ENCODE measurements at places on chromosomes 3 and 15.

DNA sequence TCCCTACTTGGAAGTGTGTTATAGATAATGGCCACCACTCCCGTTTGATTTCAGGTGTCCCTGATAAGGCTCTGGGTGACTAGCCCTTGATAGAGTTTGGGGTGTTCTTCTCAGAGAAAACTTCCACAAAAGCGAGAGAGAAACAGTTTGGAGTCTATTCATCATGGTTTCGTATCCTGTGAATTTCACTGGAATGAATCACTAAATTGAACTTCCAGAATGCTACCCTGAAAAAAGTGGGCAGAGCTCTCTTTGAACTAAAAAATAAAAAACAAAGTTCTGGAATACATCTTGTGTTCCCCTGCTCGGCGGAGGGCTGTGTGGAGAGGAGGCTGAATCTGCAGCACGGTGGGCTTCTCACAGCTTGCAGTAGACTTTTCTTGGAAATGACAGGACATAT, 52.8 kb upstream of the FAM98B start:
- no peak for DNase-seq

DNA sequence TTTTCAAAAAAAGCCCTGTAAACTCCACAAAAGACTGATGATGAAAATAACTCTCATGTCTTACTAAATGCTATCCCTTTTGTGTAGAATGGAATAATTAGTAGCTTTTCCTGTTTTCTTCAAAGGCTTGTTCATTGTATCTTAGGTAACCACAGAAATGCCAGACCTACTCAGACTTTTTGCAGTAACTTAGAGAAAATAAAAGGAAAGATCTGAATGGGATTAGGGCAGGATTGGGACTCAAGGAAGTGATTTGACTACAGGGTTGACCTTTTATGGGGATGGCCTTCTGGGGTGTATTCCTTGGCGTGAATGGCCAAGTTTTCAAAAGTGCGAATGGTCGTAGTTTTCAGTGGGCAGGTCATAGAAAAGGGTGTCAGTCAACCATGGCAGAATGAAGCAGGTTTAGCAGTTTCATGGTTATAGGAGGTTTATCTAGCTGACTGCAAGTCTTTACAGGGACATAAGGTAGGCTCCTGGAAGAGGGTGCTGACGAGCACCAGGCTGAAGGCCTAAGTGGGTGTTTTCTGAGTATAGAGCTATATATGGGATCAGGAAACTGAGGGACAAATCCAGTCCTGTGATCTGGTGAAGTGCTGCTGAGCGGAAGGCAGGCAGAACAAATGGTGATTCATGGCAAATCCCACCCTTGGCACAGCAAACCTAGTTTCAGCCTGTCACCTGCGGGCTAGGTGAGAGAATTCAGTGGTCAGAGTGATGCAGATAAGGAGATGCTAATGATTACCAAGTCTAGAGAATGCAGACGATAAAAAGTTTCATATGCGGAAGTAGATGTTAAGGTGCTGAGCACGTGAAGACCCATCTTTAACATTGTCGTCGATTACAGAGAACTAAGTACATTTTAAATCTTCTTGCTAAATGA, 46.4 kb downstream of the IL1RAP start:
- no peak for DNase-seq

DNA sequence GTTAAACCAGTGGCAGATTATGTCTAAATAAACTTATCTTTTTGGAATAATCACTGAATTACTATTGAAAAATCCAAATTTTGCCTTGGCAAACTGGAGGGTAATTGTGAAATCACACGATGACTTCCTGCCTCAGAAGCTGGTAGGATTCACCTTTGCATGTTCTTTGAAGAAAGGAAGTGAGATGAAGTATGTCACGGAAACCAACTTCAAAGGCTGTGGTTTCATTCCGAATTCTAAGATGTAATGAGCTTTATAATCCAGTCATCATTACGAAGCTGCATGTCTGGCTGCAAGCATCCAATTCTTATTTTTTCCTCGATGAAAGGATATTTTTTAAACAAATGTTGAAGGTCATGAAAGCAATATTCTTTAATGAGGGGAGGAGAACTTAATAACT, 15.0 kb upstream of the ZBED2 start:
- no peak for DNase-seq

GRCh38 chr15:81336568-81336967, 12.6 kb upstream of the STARD5 start:
- no peak for DNase-seq

- DNase-seq, result no peak
These were observed 61.7 kb downstream of the IL1RAP start for GRCh38 chr3:190575437-190576185.

DNA sequence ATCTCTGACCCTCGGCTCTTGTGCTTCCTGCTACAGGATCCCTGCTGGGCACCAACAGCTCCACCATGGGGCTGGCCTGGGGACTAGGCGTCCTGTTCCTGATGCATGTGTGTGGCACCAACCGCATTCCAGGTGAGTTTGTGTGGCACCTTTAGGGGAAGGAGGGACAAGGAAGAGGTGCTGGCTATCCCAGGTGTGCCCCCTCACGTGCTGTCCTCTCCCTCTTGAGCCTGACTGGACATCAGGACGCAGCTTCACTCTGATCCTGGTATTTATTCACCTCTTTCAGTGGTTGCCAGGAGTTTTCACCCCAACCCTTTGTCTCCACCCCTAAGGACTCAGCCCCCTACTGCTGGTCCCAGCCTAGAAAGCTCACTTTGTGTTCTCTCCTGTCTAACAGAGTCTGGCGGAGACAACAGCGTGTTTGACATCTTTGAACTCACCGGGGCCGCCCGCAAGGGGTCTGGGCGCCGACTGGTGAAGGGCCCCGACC, 960 bp downstream of the THBS1 start:
- DNase-seq, result peak; percentile 29

GRCh38 chr3:140285380-140285779, 350.4 kb downstream of the CLSTN2 start:
- no peak for DNase-seq

DNA sequence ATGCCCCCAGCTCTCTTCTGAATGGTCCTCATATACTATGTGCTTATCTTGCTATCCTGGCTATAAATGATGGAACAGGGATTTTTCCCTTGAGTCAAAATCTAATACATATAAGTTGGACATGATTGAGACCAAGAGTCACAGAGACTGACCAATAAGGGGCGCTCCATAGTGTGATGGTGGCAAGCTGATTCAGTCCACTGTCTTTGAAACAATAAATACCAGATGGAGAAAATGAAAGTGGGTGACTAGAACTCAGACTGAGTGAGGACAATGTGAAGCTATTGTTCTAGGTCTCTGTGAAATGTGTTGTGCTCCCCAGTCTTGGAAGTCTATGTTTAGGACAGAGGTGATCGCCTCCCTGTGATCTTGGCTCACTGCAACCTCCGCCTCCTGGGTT, 10.6 kb upstream of the FSTL1 start:
- no peak for DNase-seq

- no peak for DNase-seq
These were observed 88.8 kb downstream of the HES1 start for GRCh38 chr3:194224471-194225417.

DNA sequence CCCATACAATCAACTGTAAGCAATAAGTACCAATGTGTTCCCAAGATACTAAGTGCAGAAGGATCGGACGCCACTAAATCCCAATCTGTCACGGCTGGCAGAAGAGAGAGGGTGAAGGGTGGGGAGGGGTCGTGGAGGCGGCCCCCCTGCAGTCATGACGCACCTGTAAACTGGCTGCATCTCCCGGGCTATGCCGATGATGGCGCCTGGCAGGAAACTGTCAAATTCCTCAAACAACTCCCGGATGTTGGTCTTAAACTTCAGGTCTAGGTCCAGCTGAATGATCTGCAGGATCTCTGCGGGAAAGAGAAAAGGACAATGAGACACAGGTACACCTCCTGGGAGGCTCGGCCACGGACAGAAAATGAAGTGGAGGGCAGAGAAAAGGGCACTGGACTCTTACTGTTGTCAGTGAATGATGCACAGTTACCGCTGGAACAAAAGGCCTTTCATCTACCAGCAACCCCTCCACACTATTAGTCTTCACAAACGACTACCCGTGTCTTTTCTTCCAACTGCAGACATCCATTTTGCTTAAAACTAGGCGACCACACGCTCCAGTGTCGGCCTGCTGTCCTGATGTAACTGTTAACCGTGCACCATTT, 114.6 kb downstream of the XXYLT1 start:
- DNase-seq, result no peak
